NCI-H146 (cell line): ENCODE measurements at places on chromosomes 6 and 20.

DNA sequence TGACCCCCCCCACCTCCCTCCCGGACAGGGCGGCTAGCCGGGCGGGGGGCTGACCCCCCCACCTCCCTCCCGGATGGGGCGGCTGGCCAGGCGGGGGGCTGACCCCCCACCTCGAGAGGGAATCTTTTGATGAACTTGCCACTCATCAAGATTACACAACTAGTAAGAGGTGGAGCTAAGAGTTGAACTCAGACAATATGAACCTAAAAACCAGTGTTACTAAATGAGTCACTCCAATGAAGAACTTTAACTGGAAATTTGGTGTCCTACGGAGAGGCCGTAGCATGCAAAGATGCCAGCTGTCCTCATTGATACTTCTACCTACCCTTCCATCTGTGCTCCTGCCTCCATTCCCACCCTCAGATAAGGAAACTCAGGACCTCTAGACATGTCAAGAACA, 42.8 kb downstream of the PFDN4 start:
- DNase-seq = no peak

GRCh38 chr6:52227495-52227894, 16.8 kb downstream of the IL17F start:
- DNase-seq = no peak

DNA sequence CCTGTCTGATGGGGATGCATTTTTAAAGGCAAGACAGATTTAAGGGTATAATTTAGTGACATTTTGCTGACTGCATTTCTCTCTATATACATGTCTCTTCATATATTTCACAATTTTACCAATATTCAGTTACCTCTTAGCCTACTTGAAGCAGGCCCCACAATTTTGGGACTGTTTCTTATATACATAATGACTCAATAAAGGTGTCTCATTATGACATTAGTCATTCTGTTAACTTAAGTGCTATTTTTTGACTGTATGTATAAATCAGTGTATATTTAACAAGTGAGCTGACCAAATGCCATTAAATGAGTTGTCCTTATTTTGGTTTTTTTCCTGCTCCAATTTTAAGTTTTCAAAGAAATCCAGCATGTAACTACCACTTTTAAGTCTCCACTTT, 313.3 kb downstream of the SOX4 start:
- DNase-seq = no peak

DNA sequence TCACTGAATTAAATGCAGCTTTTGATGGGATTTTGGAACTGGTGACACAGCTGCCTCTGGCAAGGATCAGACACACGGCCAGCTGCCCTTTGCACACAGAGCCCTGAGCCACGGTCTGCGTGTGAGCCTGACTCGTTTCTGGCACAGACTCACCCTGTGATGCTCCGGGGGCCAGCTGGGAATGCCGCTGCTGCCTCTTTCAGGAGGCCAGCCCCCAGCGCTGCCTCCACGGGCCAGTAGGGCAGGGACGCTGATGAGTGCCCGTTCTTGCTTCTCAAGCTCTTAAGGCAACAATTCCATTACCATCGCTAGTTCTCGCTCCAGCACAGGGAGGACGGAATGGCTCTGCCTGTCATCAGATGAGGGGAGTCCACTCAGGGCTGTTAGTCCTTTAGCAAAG, 61.6 kb downstream of the IRF4 start:
- DNase-seq = peak; percentile 61

GRCh38 chr6:44126320-44127149, 717 bp downstream of the MRPL14 start:
- peak; percentile 72 for DNase-seq

DNA sequence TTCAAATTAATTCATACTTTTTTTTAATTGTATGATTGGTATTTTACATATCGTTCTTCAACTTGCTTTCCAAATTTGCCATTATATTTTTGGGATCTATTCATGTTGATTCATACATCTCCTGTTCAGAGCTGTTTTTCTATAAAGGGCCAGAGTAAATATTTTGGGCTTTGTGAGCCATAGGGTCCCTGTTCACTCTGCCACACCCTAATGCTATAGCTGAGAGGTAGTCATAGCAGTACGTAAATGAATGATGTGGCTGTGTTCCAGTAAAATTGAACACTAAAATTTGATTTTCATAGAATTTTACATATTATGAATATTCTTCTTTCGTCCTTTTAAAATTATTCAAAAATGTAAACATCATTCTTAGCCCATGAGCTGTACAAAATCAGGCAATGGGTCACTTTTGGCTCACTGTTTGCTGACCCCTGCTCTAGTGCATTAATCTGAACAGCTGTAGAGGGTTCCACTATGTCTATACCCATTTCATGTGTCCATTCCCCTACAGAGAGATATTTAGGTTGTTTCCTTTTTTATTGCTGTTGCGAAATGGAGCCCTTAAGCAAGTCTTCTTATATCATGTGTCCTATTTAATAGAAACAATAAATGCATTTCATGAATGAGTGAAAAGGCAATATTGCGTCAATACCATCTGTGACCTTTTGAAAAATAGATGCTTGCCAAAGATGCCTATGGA, 136.4 kb upstream of the SALL4 start:
- DNase-seq = no peak

GRCh38 chr20:20561841-20562240, 150.6 kb downstream of the RALGAPA2 start:
- no peak for DNase-seq

DNA sequence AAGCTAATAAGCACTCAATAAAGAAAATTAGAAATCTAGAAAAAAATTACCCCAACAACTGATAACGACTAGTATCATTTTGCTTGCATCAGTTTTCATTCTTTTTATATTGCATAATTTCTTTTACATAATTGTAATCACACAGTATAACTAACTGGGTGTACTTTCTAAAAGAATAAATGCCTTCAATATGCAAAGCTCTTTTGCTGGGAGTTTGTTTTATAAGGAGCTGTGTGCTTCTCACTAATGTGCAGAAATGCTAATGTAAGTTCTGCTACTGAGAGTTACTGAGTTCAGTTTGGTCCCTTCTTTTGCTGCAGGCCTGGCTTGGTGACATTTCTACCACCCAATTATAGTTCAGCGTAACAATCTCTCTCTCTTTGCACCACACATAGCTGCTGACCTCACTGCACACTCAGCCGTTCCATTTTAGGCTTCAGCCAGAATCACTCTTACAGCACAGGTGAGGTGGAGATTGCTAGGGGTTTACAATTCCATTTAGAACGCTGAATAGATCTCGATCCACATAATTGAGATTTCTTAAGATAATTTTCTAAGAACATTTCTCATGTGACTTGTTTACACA, 20.9 kb upstream of the KLHL31 start:
- DNase-seq = no peak

DNA sequence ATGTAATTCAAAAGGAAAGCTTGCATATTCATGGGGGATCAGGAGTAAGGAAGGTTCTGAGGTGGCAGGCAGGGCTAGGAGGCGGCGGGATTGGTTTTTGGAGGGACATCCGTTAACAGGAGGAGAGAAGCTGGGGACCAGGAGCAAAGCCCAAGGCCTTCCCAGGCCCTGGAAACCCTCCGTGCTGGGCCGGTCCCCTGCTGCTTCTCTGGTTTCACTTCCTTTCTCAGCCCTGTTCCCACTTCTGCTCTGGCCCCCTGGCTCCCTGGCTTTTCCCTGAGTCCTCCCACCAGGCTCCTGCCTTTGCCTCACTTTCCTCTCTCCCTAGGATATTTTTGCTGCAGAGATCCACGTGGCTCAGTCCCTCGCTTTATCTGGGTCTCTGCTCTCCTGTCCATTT, 26.4 kb upstream of the SALL4 start:
- DNase-seq = no peak

DNA sequence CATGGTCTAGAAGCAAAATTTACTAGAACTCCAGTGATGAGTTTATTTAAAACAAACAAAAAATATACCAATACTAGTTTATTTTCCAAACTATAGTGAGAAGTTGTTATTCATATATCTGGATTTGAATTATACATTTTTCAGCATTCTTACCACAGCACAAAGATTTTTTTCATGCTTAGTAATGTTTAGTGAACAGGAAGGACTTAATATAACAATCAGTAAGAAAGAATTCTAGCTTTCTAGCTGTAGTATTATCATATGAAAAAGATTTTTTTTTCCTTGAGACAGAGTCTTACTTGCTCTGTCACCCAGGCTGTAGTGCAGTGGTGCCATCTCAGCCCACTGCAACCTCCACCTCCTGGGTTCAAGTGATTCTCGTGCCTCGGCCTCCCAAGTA, 13.8 kb downstream of the MARCKS start:
- DNase-seq = no peak

- DNase-seq = peak; percentile 39
Measured at GRCh38 chr6:143556529-143556928, 45.0 kb upstream of the FUCA2 start.

DNA sequence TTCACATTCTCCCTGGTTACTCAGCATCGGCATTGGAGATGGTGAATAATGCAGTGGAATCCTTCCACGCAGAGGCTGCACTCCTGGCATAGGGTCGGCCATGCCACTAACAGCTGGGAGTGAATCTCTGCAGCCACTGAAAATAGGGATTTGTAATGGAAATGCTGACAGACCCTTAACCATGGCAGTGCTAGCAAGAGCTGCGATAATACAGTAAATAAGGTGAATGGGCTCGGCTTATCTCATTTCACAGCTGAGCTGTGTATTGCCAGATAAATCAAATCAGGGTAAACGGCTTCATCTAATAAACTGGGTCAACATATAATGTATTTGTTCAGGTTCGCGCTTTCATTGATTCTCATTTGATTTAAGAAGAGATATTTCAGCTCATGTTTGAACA, 156.8 kb downstream of the SLC35B3 start:
- peak; percentile 29 for DNase-seq

- DNase-seq = no peak
Measured at GRCh38 chr6:73702444-73702843, 6.4 kb downstream of the CD109 start.

- no peak for DNase-seq
Measured at GRCh38 chr20:25380945-25381614, 9.6 kb downstream of the ABHD12 start.

DNA sequence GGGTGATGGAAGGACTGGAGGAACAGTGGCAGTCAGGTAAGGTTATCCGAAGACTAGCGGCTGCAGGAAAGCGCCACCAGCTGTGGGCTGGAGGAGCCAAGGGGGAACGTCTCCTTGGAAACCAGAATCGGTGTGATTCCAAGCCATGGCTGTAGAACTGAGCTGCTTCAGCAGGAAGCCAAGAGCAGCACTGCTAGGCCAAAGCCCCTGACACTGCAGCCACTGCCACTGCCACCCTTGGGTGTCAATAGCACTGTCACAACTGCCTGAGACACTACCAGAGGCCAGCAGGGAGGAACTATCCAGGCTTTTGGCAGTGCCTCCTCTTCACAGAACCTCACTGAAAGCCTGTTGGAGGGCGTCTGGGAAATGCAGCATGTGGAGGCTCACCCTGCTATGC, 289.6 kb upstream of the SUPT3H start:
- DNase-seq = no peak

- no peak for DNase-seq
Measured at GRCh38 chr6:90978046-90978445, 391.2 kb upstream of the MAP3K7 start.

- DNase-seq = peak; percentile 14
Measured at GRCh38 chr6:105759015-105759414, 327.1 kb upstream of the PRDM1 start.

GRCh38 chr6:105985098-105985815, 100.9 kb upstream of the PRDM1 start:
- no peak for DNase-seq

GRCh38 chr6:44559486-44560270, 172.2 kb downstream of the CDC5L start:
- no peak for DNase-seq

DNA sequence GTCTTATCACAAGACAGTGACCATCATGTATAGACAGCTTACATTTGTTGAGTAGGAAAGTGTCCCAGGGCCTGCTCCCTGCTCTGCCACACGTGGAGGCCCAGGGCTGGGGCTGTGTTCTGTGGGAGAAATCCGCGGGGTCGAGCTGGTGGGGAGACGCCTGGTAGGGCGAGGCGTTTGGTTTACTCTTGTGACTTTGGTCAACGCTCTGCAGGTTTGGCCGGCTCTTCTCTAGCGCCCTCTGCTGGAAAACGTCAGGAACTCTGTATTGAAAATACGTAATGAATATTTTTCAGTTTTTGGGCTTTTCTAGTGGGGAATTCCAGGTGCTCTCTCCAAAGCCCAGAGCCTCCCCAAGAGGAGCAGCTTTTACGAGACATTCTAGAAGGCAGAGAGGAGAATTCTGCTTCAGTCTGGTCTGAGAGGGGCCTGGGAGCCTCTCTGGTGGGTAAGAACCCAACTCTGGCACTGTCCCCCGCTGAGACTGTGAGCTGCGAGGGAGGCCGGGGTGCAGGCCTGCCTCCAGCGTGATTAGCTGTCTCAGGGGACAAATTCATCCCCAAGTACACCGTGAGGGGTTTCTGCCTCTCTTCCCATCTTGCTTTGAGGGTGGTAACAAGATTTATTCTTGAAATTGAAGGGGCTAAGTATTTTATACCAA, 112.6 kb upstream of the RALGAPA2 start:
- peak; percentile 76 for DNase-seq
